ENCODE measurements at places on chromosomes 6 and 20.
A peak's percentile ranks its signal among the peaks of the same experiment; 100 is the strongest.

DNA sequence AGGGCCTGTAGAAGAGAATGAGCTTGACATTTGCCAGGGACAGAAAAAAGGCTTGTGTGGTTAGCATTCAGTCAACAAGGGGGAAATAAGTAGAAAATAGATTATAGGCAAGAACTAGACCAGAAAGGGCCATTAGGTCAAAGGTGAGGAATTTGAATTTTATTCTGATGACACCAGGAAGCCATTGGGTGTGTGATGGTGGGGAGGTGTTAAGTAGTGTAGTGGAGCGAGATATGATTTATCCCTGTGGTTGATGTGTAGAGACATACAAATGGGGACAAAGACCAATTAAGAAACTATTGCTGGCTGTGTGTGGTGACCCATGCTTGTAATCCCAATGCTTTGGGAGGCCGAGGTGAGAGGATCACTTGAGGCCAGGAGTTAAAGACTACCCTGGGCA is 11.0 kb downstream of the DSTN start:
- DNase-seq: no peak

DNA sequence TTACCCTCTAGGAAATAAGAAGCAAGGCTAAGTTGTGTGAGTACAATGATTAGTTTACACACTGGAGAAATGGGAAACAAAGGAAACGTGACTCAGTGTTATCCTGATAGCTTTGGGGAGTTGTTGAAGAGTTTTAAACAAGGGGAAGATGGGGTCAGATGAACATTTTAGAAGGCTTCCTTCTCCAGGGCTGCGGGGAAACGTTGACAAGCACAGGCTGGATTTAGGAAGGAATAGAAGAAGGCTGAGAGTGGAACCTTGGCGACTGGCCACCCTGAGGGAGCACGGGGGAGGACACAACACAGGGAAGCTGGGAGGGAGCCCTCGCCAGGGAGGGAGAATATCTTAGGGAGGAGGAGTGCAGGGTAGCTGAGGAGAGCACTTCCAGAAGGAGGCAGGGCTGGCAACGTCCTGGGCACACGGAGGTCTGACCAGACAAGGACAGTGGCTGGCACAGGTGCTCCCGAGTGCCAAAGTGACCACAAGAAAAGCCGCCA is 134.7 kb downstream of the AIG1 start:
- no peak for DNase-seq

GRCh38 chr6:143802833-143803565 is 40.1 kb upstream of the LTV1 start:
- no peak for DNase-seq

GRCh38 chr6:147449405-147450161 is 58.9 kb upstream of the SAMD5 start:
- no peak for DNase-seq

- peak; percentile 18 for DNase-seq
Observed at GRCh38 chr20:35768731-35769664, 2.8 kb upstream of the PHF20 start.

- DNase-seq: no peak
Observed at GRCh38 chr20:38152621-38153221, 12.3 kb downstream of the TGM2 start.

- no peak for DNase-seq
Observed at GRCh38 chr6:11304946-11305345, 72.5 kb upstream of the NEDD9 start.

DNA sequence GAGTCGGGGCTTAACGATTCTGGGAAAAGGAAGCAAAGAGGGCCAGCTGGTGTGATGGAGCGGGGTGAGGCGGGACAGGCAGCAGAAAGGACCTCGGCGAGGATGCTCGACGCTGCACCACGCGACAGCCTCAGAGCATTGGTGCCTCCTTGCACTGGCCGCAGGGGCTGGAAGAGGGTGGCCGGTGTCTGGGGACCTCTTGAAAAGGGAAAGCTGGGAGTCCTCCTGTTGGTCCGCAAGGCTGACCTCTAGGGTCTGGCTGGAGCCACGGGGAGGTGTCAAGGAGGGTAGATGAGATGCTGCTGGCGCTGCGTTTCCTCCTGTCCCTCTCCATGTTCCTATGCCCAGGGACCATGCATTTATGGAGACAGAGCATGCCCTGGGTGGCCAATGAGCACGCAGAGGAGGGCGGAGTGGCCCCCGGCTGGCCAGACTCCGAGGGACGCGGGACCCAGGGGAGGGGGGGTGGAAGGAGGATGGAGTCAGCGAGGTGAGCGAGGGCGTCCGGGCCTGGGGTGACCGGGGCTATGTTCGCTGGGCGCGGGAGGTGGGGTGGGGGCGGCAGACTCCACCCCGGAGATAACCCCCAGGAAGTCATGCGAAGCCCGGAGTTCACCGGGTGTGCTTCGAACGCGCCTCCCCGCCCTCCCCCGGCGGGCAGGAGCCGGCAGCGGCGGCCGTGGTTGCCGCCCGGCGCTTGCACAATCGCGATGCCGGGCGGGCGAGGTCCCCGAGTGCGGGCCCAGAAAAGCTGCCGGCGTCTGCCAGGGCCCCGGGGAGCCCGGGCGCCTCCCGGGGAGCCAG is at the start of gene CYP24A1:
TSS of gene CYP24A1 (minus strand) at position 334 of the 804 bp plus-strand sequence. CDS start 407 bp downstream, outside the sequence.
- DNase-seq: no peak

DNA sequence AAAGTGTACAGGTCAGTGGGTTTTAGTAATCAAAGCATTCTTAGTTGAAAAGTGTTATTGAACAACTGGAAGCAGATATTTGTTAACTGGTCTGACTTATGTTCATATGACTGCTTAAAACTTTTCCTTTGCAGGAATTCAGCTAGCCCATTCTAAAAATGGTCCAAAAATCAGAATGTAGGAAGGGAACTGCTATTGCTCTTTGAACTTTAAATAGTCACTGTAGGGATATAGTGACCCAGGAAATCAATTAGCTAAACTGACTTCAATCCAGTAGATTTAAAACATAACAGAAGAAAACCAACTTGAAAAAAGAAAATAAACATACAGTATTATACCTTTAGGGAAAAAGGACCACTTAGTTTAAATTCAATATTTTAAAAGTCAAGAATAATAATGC is 25.5 kb downstream of the AKAP12 start:
- DNase-seq: no peak
